Activated CD4-positive, alpha-beta memory T cell treated with anti-CD3 and anti-CD28 coated beads for 36 hours (primary cell): ENCODE measurements at places on chromosomes 12 and 14.

GRCh38 chr12:122208073-122208820 lies 4.7 kb downstream of the B3GNT4 start:
- peaks cover 8% of the 10 kb centered on the region for H3K27me3 ChIP-seq
- peaks cover 27% of the 10 kb centered on the region for H3K36me3 ChIP-seq
- peaks cover 2% of the 10 kb centered on the region for H3K4me1 ChIP-seq
- H3K4me3 ChIP-seq: no peak overlapping the region

DNA sequence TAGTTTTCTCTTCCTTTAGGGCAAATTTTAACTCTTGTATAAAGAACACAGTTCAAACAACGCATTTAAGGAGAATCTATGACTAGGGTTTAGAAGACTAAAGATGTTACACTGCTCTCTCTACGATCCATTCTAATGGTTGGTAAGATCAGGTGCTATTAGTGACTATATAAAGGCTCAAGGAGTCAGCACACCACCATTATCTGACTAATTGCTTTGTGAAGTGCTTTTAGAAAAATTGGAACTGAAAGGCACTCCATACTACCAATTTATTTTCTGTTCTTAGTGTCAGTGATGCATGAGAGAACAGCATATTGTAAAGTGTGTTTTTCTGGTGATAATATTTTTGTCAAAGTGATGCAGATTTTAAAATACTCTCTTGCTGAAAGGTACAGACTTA lies 136.8 kb downstream of the SYT1 start:
- H3K4me1 ChIP-seq: no peaks in the 10 kb centered on the region
- no peaks in the 10 kb centered on the region for H3K27me3 ChIP-seq
- H3K27ac ChIP-seq: no peak overlapping the region
- no peak overlapping the region for H3K4me3 ChIP-seq
- no peak for DNase-seq

GRCh38 chr14:104723651-104724406 lies at the start of gene ADSS1:
ADSS1 (plus strand) TSS chr14:104724229; CDS start chr14:104724271, 42 bp downstream.
- H3K4me1 ChIP-seq: no peaks in the 10 kb centered on the region
- H3K4me3 ChIP-seq: peak within 1 kb of the TSS; percentile 61
- peaks cover 2% of the 10 kb centered on the region for H3K36me3 ChIP-seq
- no peaks in the 10 kb centered on the region for H3K27me3 ChIP-seq
- H3K27ac ChIP-seq: no peak within 1 kb of the TSS

DNA sequence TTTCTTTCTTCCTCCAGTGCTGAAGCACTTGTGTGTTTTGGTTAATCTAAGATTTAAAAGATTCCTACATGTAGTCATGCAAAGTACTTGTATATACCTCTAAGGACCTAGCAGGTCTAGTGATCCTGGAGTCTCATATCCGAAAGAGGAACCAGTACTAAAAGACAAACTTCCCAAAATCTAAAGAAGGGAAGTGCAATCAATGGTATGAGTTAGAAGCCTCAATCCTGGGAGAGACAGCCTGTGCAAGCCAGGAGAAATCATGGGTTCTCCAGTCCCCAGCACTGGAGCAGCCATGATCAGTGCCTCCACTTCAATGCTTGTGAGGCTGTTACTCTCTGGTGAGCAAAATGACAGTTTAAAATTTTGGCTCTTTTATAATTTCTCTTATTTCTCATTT lies 277.4 kb downstream of the DAD1 start:
- no peak overlapping the region for H3K4me3 ChIP-seq
- H3K27ac ChIP-seq: no peak overlapping the region
- H3K36me3 ChIP-seq: no peaks in the 10 kb centered on the region
- DNase-seq: no peak

GRCh38 chr12:126509572-126509971 lies 1444.3 kb downstream of the AACS start:
- H3K4me3 ChIP-seq: no peak overlapping the region
- peaks cover 4% of the 10 kb centered on the region for H3K4me1 ChIP-seq
- H3K36me3 ChIP-seq: peaks cover 1% of the 10 kb centered on the region
- DNase-seq: no peak

- DNase-seq: no peak
- no peak overlapping the region for H3K27ac ChIP-seq
- H3K4me1 ChIP-seq: peaks cover 6% of the 10 kb centered on the region
- H3K36me3 ChIP-seq: peaks cover 18% of the 10 kb centered on the region
- no peak overlapping the region for H3K4me3 ChIP-seq
- H3K27me3 ChIP-seq: no peaks in the 10 kb centered on the region
Observed at GRCh38 chr12:45281994-45282393, 66.1 kb downstream of the ANO6 start.

- H3K4me1 ChIP-seq: no peaks in the 10 kb centered on the region
- DNase-seq: no peak
- H3K27ac ChIP-seq: no peak overlapping the region
- no peak overlapping the region for H3K4me3 ChIP-seq
- no peaks in the 10 kb centered on the region for H3K27me3 ChIP-seq
- H3K36me3 ChIP-seq: no peaks in the 10 kb centered on the region
Observed at GRCh38 chr14:74562515-74563232, 49.4 kb downstream of the LTBP2 start.

DNA sequence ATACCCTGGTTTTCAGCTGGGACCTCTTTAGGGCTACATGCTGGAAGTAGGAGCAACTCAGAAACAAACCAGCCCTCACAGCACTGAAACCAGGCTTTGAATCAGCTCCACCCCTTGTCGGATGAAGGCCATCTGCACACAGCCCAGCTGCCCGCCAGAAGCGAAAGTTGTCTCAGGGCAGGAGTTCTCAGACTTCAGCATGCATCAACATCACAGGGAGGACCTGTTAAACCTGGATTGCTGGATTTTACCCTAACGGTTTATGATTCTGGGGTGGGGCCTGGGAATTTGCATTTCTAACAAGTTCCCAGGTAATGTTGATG lies 10.9 kb downstream of the SYNDIG1L start:
- H3K27me3 ChIP-seq: peaks cover 11% of the 10 kb centered on the region
- H3K4me3 ChIP-seq: no peak overlapping the region
- H3K36me3 ChIP-seq: no peaks in the 10 kb centered on the region
- DNase-seq: no peak
- H3K27ac ChIP-seq: no peak overlapping the region

GRCh38 chr12:52566847-52567291 lies 6.8 kb downstream of the KRT74 start:
- no peak for DNase-seq
- H3K36me3 ChIP-seq: no peaks in the 10 kb centered on the region
- H3K4me1 ChIP-seq: no peaks in the 10 kb centered on the region
- no peak overlapping the region for H3K27ac ChIP-seq
- peaks cover 14% of the 10 kb centered on the region for H3K27me3 ChIP-seq

- DNase-seq: no peak
- H3K4me1 ChIP-seq: peaks cover 52% of the 10 kb centered on the region
- H3K27ac ChIP-seq: peak overlapping the region; percentile 3
- H3K4me3 ChIP-seq: no peak overlapping the region
- H3K27me3 ChIP-seq: no peaks in the 10 kb centered on the region
Observed at GRCh38 chr12:112103758-112104503, 4.7 kb downstream of the NAA25 start.

GRCh38 chr12:49058366-49059044 lies 2.1 kb downstream of the KMT2D start:
- H3K27ac ChIP-seq: peak overlapping the region; percentile 85
- H3K4me3 ChIP-seq: peak overlapping the region; percentile 94
- no peak for DNase-seq

DNA sequence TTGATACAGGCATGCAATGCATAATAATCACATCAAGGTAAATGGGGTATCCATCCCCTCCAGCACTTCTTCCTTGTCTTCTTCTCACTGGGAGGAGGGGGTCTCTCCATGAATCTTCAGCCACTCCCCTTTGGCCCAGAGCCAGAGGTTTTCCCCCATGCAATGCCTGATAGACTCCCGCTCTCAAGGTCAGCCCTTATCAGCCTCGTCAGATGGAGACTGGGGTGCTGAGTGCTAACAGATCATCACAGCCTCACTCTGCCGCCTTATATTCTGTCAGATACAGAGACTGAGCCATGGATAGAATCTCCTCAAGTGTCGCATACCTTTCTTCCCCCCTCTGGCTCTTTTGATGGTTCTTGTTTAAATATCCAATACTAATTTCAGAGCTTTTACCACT lies 503.1 kb downstream of the AACS start:
- H3K27me3 ChIP-seq: no peaks in the 10 kb centered on the region
- H3K36me3 ChIP-seq: no peaks in the 10 kb centered on the region
- no peak overlapping the region for H3K4me3 ChIP-seq
- no peak overlapping the region for H3K27ac ChIP-seq
- no peak for DNase-seq
- no peaks in the 10 kb centered on the region for H3K4me1 ChIP-seq

- DNase-seq: peak; percentile 63
- peaks cover 6% of the 10 kb centered on the region for H3K4me1 ChIP-seq
- H3K27ac ChIP-seq: peak overlapping the region; percentile 28
- no peaks in the 10 kb centered on the region for H3K27me3 ChIP-seq
Observed at GRCh38 chr12:116336542-116337065, 59.1 kb upstream of the MED13L start.

DNA sequence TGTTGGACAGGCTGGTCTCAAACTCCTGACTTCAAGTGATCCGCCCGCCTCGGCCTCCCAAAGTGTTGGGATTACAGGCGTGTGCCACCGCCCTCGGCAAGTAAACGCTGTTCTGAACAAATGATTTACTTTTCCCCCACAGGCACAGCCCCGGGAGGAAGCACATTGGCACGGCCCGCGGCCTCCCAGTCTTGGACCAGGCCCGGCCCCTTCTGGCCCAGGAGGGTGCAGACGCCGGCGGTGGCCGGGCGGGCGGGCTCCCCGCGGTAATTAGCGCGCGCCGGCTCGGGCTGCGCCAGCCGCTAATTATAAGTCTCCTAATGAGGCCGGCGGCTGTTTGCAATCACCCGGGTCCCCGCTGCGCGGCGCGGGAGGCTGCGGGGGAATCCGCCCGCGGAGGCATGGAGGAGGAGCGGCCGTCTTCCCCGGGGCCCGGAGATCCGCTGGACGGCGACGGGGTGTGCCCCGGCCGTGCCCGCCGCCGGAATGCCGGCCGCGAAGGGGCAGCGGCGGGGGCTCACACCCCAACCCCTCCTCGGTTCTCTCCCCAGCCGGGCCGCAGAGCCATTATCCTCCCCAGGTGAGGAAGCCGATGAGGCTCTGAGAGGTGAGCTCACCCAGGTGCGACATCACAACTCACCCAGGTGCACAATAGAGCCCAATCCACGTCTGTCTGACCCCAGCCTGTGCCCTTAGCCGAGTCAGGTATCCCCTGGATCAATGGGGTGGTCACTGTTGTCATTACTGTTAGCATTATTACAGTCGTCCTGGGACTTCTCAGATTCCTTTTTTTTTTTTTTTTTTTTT lies 3.3 kb upstream of the POP5 start:
- peaks cover 7% of the 10 kb centered on the region for H3K36me3 ChIP-seq
- no peak overlapping the region for H3K27ac ChIP-seq
- H3K27me3 ChIP-seq: no peaks in the 10 kb centered on the region
- DNase-seq: peak; percentile 68
- H3K4me1 ChIP-seq: peaks cover 29% of the 10 kb centered on the region

DNA sequence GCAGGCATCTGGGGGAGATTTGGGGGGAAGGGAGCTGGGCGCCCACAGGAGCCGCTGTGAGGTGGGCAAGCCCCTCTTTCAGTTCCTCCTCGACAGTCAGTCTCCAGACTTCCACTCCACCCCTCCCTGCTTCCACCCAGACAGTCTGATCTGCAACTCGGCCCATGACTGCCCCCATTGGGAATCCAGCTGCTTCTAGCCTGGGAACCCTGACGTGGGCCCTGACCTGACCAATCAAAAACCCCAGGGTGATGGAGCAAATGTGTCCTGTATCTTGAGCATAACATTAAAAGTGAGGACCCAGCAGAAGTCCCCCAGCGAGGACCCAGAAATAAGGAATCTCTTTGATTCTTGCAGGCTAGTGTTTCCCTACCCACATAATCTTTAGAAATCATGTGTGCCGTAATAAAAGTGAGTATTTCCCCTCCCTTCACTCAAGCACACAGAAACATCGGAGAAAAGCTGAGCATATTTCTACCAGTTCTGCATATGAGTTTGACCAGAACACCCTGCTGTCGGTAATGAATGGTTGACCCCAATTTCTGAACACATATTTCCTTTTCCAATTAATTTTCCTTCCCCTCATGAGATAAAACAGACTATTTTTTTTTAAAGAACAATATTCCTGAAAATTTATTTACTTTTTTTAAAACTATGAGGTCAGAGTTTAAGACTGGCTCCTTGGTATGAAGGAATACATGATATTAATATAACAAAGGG lies 6.4 kb downstream of the SSH1 start:
- H3K27me3 ChIP-seq: no peaks in the 10 kb centered on the region
- no peak overlapping the region for H3K27ac ChIP-seq
- peaks cover 27% of the 10 kb centered on the region for H3K36me3 ChIP-seq
- no peak for DNase-seq

GRCh38 chr14:61406675-61407074 lies 85.3 kb downstream of the PRKCH start:
- peaks cover 64% of the 10 kb centered on the region for H3K4me1 ChIP-seq
- peak overlapping the region; percentile 10 for H3K4me3 ChIP-seq
- DNase-seq: peak; percentile 57
- H3K36me3 ChIP-seq: peaks cover 15% of the 10 kb centered on the region

- no peaks in the 10 kb centered on the region for H3K36me3 ChIP-seq
- no peak overlapping the region for H3K27ac ChIP-seq
- DNase-seq: no peak
- H3K4me1 ChIP-seq: no peaks in the 10 kb centered on the region
Observed at GRCh38 chr12:53795927-53796326, 44.1 kb upstream of the CISTR start.

DNA sequence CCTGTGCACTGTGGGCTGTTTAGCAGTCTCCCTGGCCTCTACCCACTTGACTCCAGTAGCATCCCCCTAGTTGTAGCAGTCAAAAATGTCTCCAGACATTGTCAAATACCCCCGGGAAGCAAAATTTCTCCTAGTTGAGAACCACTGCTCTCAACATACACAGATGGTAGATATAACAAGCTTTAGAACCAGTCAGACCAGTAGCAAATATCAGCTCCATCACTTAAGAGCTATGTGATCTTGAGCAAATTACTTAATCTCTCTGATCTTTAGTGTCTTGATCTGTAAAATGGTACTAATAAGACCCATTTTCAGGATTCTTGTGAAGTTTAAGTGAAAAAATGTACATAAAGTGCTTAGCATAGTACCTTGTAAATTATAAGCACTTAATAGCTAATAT lies 96.2 kb downstream of the DUSP6 start:
- no peak for DNase-seq
- no peak overlapping the region for H3K27ac ChIP-seq
- H3K4me3 ChIP-seq: no peak overlapping the region
- H3K4me1 ChIP-seq: peaks cover 35% of the 10 kb centered on the region
- peaks cover 6% of the 10 kb centered on the region for H3K36me3 ChIP-seq
- no peaks in the 10 kb centered on the region for H3K27me3 ChIP-seq

DNA sequence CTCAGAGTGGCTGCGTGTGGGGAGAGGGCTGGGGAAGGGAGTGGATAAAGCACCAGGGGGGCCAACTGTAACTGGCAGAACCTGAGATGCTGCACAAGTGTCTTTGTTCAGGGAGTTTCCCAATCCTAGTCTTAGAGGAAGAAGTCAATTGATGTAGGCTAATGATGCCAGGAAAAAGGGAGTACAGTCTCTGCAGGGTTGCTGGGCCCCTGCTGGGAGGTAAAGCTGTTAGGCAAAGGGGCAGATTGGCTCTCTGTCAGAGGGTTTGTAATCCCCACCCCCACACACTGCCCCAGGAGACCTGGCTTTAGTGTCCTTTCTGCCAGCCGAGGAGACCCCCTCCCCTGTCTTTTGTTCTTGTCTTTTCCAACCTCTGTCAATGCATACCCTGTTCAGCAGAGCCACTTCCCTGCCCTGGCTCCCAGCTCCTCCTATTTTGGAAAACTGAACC lies 178.4 kb downstream of the KCNA5 start:
- H3K4me1 ChIP-seq: peaks cover 9% of the 10 kb centered on the region
- no peaks in the 10 kb centered on the region for H3K36me3 ChIP-seq
- no peak overlapping the region for H3K4me3 ChIP-seq
- no peak overlapping the region for H3K27ac ChIP-seq

- H3K27me3 ChIP-seq: peaks cover 13% of the 10 kb centered on the region
- DNase-seq: no peak
- no peak overlapping the region for H3K4me3 ChIP-seq
- H3K27ac ChIP-seq: no peak overlapping the region
Observed at GRCh38 chr12:117876436-117876816, 92.4 kb downstream of the KSR2 start.
